ENCODE measurements at places on chromosomes 2 and 18.
A peak's percentile ranks its signal among the peaks of the same experiment; 100 is the strongest.

- DNase-seq: no peak
Observed at GRCh38 chr2:65276609-65277008, 49.0 kb downstream of the ACTR2 start.

DNA sequence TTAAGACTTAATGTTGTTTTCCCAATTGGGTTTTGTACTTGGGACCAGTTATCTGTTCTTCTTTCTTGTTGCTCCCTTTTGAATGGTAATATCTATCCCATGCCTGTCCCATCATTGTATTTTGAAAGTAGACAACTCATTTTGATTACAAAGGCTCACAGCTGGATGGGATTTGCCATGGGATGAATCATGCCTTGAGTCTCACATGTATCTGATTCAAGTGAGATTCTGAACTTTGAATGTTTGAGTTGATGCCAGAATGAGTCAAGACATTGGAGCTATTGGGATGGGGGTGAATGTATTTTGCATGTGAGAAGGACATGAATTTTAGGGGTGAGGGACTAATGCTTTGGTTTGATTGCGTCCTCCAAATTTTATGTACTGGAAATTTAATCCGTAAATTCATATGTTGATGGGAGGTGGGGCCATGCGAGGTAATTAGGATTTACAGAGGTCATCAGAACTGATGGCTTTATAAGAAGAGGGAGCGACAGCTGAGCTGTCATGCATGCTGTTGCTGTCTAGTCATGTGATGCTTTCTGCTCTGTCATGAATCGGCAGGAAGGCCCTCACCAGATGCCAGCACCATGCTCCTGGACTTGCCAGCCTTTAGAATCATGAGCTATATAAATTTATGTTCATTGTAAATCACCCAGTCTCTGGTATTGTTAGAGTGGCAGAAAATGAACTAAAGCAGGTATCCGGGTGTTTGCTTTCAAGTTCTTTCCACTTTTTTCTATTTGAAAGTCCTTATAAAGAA, 741.3 kb upstream of the RAB6C start:
- no peak for DNase-seq

DNA sequence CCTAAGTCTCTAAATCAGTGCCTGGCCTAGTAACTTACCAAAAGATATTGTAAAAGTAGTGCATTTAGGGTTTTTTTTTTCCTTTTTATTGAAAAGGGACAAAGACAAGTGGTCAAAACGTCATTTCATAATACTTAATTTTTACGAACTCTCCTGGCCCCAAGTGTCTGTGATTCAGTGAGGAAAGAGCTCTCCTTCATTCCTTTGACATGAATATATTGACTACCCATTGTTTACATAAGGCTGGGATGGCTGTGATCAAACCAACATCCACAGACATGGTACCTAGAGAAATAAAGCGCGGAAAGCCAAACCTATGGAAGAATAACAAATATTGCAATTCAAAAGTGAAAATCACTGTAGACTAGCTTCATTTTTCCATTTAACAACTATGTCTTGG, 198.4 kb downstream of the BABAM2 start:
- no peak for DNase-seq

GRCh38 chr2:54574107-54574859, 118.2 kb downstream of the SPTBN1 start:
- DNase-seq: no peak

GRCh38 chr18:28504066-28504465, 327.1 kb upstream of the CDH2 start:
- no peak for DNase-seq

- DNase-seq: no peak
Observed at GRCh38 chr2:97995026-97995733, 568 bp downstream of the TMEM131 start.

GRCh38 chr2:235215248-235215647, 263.4 kb downstream of the SH3BP4 start:
- no peak for DNase-seq

DNA sequence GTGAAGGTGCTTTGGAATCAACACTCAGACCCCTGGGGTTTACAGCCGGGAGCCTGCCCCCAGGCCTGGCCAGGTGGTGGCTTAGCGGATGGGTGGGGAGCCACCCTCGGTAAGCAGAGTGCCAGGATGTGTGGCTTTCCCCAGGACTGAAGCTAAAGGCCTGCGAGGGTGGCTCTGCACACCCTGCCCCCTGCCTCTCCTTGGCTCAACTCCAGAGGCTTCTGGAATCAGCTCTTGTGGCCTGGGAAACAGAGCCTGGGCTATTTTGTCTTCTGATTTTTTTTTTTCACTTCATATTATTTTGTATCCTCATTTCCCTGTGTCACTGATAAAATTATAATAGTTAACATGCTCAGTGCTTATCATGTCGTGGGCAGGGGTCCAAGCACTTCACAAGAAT, 79.8 kb downstream of the RHOB start:
- no peak for DNase-seq

- DNase-seq: no peak
Observed at GRCh38 chr18:60649107-60649506, 276.5 kb upstream of the MC4R start.

GRCh38 chr2:146576339-146577111, 1268.3 kb upstream of the ACVR2A start:
- DNase-seq: no peak

GRCh38 chr2:64809216-64809615, 155.5 kb upstream of the SERTAD2 start:
- no peak for DNase-seq

DNA sequence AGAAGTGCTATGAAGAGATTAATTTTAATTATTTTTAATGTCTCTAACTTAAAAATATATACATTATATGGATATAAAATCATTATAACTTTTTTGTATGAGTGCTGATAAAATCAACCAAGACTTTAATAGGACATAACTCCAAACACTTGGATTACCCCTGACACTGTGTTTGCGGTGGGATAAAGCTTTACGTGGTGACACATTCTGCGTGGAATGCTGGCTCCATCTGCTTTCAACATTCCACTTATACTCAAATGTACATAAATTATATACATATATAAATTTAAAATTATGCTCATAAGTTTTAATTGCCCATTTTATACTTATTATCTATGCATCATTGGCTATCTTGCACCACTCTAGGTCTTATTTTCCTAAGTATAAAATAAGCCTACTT, 30.5 kb downstream of the LINC00305 start:
- no peak for DNase-seq

GRCh38 chr2:216371721-216372702, at the start of gene MARCHF4:
TSS of gene MARCHF4 (minus strand) at chr2:216372483. CDS start at chr2:216370260, 2,223 bp downstream.
- DNase-seq: peak; percentile 92

DNA sequence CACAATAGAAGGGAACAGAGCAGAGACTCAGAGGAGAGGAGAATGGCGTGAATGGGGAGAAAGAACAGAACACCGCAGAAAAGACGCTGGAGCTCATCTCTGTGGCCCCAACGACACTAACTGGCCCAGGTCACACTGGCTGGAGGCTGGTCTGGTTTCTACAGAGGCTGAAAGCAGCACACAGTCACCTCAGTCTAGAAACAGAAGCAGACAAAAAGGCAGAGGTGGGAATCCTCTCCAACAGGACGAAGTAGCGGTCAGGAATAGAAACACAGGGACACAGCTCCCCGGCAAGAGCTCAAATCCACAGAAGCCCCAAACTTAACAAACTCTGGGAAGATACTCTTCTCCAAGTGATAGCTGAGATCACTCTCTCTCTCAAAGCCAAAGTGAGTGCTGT, 9.2 kb downstream of the SLC66A2 start:
- peak; percentile 15 for DNase-seq

DNA sequence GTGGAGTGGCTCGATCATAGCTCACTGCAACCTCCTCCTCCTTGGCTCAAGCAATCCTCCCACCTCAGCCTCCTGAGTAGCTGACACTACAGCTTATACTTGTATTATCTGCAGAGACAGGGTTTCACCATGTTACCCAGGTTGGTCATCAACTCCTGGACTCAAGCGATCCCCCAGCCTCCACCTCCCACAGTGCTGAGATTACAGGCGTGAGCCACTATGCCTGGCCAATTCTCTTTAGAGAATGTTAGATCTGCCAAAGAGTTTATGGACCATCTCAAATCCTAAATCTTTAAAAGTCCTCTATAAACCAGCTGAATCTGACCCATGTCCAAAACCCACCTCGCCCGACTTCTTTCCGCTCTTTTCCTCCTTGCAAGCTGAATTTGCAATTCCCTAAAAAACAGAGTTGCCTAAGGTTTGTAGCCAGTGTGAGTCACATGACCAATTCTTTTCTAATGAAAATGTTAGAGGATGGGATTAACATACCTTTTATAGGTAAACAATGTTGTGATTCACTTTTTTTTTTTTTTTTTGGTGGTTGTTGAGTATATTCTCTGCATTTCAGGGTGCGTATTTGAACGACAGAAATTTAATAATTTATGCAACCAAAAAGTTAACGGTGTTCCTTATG, 2.4 kb upstream of the PMAIP1 start:
- no peak for DNase-seq

DNA sequence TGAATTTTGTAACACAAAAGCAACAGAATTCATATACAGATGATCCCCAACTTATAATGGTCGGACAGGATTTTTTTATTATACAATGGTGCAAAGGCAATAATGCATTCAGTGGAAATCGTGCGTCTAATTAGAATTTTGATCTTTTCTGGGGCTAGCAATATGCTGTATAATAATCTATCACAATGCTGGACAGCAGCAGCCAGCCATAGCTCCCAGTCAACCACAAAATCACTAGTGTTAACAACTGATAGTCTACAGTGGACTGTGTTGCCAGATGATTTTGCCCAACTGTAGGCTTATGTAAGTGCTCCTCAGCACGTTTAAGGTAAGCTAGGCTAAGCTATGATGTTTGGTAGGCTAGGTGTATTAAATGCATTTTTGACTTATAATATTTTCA, 399.0 kb upstream of the SLC39A10 start:
- no peak for DNase-seq

DNA sequence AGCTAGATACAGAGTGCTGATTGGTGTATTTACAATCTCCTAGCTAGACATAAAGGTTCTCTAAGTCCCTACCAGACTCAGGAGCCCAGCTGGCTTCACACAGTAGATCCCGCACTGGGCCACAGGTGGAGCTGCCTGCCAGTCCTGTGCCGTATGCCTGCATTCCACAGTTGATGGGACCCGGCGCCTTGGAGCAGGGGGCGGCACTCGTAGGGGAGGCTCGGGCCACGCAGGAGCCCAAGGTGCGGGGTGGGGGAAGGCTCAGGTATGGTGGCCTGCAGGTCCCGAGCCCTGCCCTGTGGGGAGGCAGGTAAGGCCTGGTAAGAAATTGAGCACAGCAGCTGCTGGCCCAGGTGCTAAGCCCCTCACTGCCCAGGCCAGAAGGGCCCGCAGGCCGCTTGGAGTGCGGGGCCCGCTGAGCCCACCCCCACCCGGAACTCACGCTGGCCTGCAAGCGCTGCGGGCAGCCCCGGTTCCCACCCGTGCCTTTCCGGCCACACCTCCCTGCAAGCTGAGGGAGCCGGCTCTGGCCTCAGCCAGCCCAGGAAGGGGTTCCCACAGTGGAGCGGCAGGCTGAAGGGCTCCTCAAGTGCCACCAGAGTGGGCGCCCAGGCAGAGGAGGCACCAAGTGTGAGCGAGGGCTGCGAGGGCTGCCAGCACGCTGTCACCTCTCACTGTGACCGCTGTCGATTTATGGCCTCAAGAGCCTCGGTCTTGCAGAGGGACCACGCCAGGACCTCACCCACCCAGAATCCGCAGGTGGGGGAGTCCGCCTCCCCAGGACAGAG, 76.5 kb downstream of the MEX3C start:
- DNase-seq: no peak

DNA sequence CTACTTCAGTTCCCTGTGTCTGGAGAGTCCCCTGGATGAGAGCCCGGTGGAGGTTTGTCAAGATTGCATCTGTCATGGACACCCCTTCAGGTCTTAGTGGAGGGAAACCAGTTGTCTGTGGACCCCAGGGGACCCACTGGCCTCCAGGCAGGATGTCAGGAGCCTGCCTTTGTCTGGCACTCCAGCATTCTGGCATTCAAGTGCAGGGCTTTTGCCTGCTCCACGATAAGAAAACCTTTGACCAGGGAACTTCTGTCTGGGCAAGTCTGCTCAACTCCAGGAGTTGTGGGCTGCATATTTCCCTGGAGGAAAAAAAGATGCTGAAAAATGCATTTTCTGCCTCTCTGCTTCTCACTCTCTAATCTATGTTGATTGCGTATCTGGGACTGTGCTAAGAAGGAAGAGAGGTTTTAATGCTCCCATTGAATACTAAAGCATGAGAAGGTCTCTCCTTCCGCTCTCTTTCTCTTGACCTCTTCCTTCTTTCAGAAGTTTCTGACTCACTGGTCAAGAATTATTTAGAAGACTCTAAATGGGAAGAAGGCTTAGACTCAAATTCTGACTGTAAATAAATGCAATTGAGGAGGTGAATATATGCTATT, 104.5 kb downstream of the MMADHC start:
- no peak for DNase-seq

DNA sequence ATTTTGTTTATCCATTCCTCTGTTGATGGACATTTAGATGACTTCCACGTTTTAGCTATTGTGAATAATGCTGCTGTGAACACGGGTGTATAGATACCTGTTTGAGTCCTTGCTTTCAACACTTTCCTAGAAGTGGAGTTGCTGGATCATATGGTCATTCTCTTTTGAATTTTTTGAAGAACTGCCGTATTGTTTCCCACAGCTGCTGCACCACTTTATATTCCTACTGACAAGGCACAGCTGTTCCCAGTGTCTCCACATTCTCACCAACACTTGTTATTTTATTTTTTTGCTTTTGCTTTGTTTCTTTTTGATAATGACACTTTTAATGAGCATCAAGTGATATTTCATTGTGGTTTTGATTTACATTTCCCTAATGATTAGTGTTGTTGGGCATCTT, 41.4 kb upstream of the KCNJ13 start:
- DNase-seq: no peak

DNA sequence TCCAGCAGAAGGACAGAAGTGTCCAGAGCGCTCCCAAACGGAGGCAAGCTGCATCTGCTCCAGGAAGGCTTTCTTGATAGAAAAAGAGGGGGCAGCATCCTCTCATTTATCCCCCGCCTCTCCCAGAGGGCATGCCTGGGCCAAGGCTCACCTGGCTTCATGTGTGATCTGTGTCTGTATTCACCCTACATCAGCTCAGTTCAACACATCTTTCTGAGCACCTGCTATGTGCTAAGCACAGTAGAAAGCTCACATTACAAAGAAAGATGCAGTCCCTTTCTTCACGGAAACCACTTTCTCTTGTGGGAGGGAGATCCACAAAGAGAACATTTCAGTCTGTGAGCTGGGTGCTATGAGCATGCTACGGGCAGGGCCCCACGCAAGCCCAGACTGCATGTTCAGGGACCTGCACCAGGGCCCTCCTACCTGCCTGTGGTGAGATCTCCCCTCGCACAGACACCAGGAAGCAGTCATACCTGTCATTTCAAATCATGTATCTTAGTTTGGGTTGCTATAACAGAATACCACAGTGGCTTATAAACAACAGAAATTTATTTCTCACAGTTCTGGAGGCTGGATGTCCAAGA, 90.7 kb downstream of the PDCL3 start:
- DNase-seq: no peak

GRCh38 chr18:29147944-29148343, 971.0 kb upstream of the CDH2 start:
- DNase-seq: no peak

DNA sequence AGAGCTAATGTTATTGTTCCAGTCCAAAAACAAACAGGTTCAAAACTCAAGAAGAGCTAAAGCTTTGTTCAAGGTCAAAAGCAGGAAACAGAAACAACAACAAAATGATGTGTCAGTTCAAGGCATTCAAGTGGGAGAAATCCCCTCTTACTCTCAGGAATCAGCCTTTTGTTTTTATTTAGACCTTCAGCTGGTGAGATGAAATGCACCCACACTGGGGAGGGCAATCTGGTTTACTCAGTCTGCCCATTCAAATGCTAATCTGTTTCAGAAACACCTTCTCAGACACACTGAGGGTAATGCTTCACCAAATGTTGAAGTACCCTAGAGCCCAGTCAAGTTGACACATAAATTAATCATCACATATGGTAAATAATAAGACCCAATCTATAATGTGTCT, 150.6 kb downstream of the TMX3 start:
- no peak for DNase-seq

All from left forelimb (tissue), 1 donor.